ENCODE measurements at places on chromosomes 6 and 20.

- no peak for DNase-seq
Observed at GRCh38 chr6:36837686-36838085, 1.6 kb downstream of the CPNE5 start.

DNA sequence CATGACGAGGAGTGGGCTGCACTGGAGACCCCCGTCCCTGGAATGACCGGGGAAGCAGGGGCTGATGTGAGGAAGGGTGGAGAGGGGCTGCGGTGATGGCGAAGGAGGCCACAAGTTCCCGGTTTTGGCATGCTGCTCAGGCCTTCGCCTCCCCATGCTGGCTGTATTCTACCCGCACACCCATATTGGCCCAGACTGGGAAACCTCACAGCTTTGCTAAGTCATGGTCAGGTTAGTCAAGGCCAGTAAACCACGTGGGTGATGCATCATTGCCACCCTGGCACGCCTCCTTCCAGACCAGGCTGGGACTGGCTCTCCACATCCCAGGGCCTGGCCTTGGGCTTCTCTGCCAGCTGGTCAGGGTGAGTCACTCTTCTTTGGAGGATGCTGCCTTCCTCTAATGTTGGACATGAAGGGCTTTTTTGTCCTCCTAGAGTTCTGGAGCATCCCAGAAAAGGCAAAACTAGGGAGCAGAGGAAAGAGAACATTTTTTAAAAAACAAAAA lies 53.8 kb downstream of the PCNA start:
- no peak for DNase-seq

GRCh38 chr6:3454273-3455010 lies 2.4 kb downstream of the SLC22A23 start:
- DNase-seq = no peak

DNA sequence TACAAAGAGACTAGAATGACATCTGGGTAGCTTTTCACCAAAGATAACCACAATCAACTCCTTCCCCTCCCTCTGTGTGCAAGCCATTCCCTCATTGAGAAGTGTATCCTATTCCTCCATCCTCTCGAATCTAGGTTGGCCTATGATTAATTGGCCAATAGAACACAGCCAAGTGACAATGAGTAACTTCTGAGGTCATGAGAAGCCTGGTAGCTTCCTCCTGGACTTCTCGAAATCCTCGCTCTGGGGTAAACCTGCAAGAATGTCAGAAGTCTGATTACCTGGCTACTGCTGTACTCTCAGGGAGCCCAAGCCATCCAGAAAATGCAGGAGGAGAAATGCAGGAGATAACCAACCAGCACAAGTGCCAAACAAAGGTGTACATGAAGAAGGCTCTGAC lies 13.1 kb downstream of the ARHGAP18 start:
- no peak for DNase-seq

- DNase-seq = peak; percentile 41
Observed at GRCh38 chr6:1526398-1527072, 83.2 kb upstream of the FOXC1 start.

GRCh38 chr6:163243083-163243482 lies 171.4 kb upstream of the QKI start:
- peak; percentile 85 for DNase-seq

DNA sequence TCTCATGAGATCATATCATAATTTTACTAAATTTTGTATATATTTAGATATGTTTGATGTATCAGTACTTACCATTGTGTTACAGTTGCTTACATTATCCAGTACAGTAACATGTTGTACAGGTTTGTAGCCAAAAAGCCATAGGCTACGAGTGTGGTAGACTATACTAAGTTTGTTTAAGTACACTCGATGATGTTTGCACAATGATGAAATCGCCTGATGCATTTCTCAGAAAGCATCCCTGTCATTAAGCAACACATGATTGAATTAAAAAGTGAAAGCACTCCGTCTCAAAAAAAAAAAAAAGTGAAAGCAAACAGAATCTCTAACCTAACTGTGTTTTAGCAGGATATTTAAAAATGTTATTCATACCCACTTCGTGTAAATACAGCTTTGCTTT lies 104.9 kb upstream of the TFAP2D start:
- DNase-seq = no peak

DNA sequence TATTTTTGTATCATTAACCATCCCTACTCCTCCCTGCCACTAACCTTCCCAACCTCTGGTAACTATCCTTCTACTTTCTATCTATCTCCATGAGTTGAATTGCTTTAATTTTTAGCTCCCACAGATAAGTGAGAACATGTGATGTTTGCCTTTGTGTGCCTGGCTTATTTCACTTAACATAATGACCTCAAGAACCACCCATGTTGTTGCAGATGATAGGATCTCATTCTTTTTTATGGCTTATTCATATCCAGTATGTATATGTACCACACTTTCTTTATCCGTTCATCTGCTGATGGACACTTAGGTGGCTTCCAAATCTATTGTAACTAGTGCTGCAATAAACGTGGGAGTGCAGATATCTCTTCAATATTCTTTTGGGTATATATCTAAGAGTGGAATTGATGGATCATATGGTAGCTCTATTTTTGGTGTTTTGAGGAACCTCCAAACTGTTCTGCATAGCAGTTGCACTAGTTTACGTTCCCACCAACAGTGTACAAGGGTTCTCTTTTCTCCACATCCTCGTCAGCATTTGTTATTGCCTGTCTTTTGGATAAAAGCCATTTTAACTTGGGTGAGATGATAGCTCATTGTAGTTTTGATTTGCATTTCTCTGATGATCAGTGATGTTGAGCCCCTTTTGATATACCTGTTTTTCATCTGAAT lies 201.4 kb downstream of the ARHGAP18 start:
- DNase-seq = no peak

GRCh38 chr6:41767112-41767833 lies 12.4 kb downstream of the FRS3 start:
- no peak for DNase-seq

DNA sequence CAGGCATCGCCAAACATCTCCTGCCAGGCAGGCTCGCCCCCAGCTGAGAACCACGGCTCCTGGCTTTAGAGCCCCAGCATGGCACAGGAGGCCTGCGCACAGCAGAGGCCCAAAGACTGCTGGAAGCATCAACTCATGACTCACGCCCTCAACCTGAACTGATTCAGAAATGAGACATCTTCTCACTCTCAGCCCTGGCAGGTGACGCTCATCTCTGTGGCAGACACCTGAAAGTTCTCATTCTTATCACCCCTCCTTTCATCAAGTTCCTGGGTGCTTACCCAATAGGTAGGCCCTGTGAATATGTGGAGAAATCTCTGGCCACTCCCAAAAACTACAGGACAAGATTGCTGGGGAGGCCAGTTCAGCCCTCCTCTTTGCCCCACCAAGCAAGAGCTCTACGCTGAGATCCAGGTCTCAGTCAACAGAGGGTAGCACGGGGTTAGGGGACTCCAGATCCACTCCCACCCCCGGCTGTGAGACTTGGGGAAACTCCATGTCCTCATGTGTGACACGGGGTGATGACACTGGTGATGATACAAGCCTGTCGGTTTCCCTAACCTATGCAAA lies 11.3 kb downstream of the NFATC2 start:
- DNase-seq = no peak

GRCh38 chr6:10426781-10427279 lies 12.0 kb upstream of the TFAP2A start:
- DNase-seq = no peak

GRCh38 chr20:1887756-1888155 lies 7.5 kb upstream of the SIRPA start:
- no peak for DNase-seq

DNA sequence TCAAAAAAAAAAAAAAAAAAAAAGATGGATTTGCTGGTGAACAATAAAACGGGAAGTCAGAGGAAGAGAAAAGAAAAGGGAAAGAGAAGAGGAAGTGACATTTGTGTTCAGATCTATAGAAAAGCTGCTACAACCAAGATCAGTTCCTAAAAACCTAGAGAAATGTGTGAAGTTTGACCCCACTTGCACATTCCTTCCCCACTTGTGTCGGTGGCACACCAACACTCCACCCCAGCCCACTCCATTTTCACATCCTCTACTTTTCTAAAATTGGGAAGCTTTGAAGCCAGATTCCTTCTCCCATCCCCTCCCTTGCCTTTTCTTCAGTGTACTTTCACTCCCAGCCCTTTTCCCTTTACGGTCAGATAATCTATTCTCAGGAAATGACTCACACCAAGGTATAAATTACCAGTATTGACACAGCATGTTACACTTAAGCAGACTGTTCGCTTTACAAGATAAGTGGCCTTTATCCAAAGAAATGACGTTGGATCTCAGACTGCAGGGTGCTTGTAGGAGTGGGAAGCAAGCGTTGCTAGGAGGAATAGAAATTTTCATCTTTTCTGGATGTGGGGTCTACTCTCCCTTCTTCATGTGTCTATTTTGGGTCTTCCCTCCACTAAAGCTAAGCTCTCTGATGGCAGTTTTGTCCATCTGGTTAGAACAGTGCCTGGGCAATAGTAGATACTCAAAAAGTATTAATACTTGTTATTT lies 92.5 kb upstream of the ADGRF1 start:
- DNase-seq = no peak

GRCh38 chr6:11251553-11252360 lies 19.3 kb upstream of the NEDD9 start:
- DNase-seq = peak; percentile 76

GRCh38 chr20:47306755-47307370 lies 49.6 kb downstream of the ZMYND8 start:
- DNase-seq = no peak

- no peak for DNase-seq
Observed at GRCh38 chr6:134948142-134948541, 1.8 kb downstream of the ALDH8A1 start.

DNA sequence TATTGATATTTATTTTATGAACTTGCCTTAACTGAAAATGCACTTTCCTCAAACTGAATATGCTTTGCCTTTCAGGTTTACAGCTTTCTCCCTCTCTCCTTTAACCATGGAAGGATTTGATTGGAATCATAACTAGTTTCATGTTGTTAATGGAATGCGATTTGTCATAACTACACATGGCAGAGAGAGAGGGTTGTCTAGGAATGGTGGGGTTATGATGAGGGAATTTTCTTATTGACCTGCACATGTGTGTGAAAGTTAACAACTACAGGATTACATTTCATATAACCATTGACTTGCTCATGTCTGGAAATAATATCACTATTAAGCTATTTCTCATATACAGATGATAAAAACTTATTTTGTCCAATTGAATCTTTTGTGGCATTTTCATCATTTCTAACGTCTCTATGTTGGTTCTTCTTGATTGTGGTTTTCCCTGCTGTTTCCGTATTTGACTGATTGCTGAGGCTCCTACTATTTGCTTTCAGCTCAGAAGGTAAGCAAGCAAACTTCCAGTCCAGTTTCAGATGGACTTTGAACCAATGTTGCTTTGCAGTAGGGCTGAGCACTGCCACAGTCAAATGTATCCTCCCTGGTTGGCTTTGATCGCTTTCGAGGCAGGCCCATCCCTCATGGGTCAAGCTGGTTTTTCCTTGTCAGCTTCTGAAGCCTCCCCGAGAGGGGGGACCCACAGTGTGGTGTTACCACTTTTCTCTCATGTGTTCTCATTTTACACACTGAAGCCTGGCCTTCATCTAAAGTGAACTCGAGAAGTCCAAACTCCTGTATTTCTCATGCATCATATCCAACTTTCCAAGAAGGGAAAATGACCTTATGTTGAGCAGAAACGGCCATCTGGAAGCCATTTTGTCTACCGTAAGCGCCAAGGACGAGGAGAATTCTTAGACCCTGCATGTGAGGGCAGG lies 7.6 kb upstream of the CCN2 start:
- DNase-seq = no peak

- DNase-seq = no peak
Observed at GRCh38 chr6:81808851-81809570, 56.5 kb upstream of the TENT5A start.

DNA sequence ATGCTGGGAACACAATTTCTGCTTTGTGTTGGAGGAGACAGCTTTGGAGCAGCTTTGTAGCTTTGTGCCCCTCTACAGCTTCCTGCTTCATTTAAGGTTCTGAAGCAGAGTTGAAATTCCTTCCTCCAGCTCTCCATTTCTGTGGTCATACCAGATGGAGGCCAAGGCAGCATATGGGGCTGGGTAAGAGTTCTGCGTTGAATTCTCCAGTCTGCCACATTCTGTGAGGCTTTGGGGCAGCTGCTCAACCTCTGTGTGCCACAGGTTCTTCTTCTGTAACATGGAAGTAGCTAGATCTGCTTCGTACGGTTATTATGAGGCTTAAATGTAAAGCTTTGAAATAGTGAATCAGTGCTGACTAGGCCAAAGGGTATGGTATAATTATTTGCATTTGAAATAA lies 2.9 kb upstream of the TRIM26 start:
- DNase-seq = no peak

- no peak for DNase-seq
Observed at GRCh38 chr6:157825243-157825904, 2.3 kb downstream of the SNX9 start.
